Panc1 (cell line): ENCODE measurements at places on chromosomes 11 and 22.

DNA sequence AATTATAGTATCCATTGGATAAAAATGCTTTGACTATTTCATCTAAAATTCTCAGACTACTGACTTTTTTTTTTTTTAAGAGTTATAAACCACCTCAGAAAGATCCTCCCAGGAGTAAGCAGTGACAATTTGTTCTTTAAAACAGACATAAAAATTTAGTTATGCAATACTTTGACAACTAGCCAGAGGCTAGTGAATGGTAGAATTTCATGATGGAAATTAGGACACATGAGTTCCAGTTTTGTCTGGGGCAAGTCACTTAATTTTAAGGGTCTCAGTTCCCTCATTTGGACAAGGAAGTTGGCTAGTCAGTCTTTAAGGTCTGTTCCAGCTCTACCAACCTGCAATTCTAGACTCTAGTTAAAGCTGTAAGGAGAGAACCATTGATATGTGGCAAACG lies 2.9 kb downstream of the IL18 start:
- DNase-seq, result no peak

DNA sequence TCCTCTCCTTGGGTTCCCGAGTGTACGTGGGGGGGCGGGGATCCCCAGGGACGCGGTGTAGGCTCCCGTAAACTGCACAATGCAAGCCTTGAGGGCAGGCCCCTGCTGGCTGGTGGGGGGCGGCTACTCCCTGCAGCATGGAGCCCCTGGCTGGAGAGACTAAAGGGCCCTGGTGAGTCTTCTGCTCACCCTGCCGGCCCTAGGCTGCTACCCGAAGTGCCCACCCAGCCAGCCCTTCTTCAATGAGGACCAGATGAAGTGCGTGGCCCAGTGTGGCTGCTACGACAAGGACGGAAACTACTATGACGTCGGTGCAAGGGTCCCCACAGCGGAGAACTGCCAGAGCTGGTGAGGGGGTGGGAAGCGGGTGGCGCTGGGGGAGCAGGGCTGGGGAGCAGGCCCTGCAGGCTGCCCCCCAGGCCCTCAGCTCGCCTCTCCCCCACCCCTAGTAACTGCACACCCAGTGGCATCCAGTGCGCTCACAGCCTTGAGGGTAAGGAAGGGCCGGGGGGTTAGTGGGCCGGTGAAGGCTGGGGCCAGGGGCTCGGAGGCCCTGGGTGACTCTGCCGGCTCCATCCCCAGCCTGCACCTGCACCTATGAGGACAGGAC lies 16.8 kb downstream of the MUC5B start:
- no peak for DNase-seq

DNA sequence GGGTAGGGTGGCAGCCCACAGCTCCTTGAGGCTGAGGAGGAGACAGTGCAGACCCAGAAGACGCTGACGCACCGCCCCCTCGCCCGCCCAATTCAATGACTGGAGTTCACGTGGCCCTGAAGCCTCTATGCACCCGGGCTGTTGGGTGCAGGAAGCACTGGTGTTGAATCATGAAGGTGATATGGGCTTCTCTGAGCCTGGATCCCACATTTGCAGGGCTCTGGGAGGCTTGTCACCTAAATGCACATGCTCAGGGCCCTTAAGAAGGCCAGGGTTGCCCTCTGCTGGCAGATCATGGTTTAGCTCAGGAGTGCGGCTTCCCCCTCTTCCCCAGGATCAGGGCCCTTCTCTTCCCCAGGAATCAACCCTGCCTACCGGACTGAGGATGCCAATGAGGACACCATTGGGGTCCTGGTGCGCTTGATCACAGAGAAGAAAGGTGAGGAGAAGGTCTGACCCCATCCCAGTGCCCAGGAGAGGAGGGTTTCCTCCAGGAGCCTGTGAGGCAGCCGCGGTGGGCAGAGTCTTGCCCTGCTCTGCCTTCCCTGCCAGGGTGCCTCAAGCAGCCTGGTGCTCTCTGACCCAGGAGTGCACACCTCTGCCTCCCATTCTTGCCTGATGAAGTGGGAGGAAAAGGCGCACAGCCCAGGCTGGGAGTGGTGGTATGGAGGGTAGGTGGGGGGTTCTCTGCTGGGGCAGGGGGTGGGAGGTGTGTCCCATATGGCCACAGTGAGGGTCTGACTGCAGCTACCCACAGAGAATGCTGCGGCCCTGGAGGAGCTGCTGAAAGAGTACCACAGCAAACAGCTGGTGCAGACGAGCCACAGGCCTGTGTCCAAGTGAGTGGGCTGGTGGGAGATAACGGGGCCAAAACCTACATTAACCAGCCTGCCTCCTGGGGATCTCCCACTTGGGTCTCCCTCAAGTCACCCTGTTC lies 17.5 kb downstream of the RELT start:
- DNase-seq, result peak; percentile 47

DNA sequence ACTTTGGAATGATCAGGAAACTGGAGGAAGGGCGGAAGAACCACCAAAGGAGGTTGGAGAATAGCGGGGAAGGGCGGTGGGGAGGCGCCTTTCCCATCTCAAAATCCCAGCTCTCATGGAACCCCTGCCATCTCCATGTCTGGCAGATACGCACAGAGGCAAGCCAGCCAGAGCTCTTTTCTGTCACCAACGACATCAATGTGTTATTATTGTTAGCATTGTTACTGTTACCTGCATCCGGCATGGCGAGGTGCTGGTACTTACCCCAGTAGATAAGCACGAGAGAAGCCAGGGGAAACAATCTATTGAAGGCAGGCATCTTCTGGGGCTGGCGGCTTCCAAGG lies 969 bp downstream of the SCN3B start:
- DNase-seq, result no peak

GRCh38 chr11:9953994-9954626 lies 290.2 kb downstream of the SWAP70 start:
- peak; percentile 61 for DNase-seq

GRCh38 chr11:45413156-45413858 lies 127.2 kb upstream of the SYT13 start:
- DNase-seq, result no peak

DNA sequence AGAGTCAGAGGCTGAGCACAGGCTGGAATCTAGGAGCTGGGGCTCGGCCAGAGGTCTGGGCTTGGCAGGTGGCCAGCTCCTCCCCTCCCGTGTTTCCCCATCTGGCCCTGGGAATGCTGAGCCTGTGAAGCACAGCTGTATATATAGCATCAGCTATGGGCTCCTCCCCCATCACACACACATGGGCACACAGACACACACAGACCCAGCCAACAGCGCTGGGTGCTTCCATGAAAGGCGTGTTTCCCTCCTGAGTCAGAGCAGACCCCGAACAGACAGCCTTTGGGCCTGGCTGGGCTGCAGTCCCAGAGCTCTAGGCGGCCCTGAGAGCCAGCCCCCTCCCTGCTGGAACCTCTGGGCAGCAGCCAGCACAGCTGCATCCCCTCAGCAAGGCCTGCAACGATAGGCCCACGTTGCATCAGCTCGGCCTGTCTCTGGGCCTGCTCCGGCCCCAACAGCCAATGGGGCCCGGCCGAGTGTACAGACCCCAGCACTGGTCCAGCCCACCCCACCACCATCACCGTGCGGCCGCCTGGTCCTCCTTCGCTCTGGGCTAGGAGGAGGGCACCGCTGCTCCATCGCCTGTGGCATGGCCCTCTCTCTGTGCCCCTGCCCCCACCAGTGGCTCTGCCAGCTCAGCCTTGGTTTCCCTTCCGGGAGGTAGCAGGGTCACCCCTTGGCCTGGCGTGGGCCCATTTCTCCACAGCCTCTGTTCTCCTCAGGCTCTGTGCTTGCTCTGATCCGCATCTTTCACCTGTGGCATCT lies 7.6 kb upstream of the SERPINH1 start:
- DNase-seq, result no peak

DNA sequence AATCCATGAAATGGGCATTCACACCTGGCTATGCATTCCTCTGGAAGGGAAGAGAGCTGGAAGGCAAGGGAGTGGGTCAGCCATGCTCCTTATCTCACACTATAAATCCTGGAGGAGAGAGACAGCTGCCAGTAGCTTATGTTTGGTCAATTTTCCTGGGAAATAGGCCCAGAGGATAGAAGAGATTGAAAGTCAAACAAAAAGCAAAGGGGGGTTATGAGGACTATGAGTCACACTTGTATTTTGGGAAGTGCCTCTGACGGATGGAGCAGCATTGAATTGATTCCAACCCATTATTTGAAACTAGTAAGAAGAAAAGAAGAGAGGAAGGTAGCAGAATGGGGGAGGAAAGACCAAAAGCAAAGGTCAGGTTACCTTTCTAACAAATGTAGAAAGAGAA lies 25.0 kb downstream of the SNX19 start:
- no peak for DNase-seq

- DNase-seq, result no peak
These were observed 4.7 kb downstream of the YPEL4 start for GRCh38 chr11:57644748-57645688.

DNA sequence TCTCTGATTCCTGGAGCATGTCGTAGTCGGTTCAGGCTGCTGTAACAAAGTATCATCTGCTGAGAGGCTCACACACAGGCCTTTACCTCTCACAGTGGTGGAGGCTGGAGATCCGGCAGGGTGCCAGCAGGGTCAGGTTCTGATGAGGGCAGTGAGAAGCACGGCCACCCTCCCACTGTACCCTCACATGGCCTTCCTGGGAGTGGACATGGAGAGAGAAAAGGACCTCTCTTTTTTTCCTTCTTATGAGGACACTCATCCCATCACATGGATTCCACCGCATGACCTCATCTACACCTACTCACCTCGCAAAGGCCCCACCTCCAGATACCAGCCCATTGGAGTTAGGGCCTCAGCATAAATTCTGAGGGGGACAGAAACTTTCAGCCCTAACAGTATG lies 99.5 kb downstream of the BCR start:
- no peak for DNase-seq

- no peak for DNase-seq
These were observed 29.5 kb downstream of the CD82 start for GRCh38 chr11:44595006-44595405.

- no peak for DNase-seq
These were observed 69.6 kb upstream of the PITPNB start for GRCh38 chr22:27988704-27989103.

- DNase-seq, result no peak
These were observed 22.7 kb downstream of the CACNA1I start for GRCh38 chr22:39593066-39593930.

DNA sequence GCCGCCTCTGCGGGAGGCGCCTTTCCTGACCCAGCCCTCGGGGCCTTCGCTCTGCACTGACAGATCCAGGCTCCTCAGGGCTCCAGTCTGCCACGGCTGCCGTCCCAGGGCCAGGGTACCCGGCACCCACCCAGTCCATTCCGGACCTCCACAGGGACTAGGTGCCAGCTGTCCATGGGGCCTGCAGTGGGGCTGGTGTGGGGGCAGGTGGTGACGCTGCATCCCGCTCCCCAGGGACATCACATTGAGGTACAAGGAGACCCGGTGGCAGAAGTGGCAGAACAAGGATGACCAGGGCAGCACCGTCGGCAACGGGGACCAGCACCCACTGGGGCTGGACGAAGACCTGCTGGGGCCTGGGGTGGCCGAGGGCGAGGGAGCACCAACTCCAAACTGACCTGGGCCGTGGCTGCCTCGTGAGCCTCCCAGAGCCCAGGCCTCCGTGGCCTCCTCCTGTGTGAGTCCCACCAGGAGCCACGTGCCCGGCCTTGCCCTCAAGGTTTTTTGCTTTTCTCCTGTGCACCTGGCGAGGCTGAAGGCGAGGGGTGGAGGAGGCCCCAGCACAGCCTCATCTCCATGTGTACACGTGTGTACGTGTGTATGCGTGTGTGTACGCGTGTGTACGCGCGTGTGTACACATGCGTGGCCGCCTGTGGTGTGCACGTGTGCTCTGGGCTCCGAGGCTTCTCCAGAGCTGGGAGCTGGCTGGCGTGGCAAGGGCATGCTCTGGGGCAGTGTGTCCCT lies 16.7 kb downstream of the RNH1 start:
- no peak for DNase-seq
